ENCODE measurements at places on chromosomes 12 and 14.

DNA sequence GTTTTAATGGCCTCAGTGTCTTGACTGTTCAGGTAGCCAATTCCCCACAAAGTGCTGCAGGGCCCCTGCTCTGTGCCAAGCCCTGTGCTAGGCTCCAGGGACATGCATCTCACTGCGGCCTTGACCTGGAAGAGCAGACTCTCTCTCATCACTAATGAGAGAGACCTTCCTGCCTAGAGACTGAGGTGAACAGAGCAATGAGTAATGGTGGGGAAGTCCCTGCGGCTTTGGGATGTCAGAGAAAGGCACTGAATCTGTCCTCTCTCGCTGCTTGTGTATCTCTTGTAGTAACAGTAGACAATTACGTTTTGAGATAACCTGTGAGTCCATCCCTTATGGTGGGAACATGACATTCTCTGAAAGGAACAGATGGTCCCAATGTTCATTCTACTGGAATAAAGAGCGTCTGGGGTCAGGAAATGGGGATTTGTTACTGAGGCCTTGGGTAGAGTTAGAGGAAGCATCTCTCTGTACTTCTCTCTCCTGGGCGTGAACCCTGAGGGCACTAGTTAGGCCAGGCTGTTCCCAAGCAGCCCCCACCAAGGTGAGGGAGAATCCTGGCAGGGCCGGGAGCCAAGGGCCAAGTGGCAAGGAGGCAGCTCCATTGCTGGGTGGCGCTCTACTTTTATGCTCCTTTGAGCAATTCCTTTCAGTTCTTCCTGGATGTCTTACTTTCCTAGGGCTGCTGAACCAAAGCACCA lies 13.5 kb downstream of the NFATC4 start:
- no peak for DNase-seq

DNA sequence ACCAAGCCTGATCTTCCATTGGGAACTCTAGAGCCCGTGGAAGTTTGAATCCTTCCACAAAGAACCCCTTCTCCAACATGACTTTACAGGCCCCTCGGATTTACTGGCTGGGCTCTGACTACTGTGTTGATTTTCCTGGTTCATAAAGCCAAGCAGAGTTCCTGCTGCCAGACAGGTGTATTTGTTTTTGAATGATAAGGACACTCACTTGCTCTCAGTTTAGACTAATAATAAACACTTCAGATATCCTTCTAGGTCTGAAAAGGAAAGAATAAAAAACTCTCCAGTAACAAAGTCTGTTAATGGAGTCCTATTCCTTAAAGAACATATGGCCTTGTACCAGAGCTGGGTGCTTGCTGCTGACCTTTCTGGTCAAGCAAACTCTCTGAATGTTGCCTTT lies 31.0 kb downstream of the SIX1 start:
- no peak for DNase-seq

DNA sequence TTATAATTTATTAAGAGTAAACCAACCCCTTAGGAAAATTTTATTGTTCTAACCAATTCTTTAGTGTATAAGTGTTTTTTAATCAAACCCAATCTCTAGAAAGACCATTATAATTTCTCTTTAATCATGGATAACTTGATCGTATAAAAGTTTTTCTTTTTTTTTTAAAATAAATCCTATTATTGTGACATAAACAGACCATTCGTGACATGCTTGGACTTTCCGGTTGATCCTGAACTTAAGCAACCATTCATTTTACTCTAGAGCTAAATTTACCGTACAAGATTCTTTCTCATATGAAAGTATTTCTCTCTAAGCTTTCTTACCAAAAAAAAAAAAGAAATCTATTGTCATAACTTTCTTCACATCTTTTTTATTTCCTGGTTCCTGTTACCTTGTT lies 32.6 kb upstream of the SLC38A4 start:
- peak; percentile 6 for DNase-seq

DNA sequence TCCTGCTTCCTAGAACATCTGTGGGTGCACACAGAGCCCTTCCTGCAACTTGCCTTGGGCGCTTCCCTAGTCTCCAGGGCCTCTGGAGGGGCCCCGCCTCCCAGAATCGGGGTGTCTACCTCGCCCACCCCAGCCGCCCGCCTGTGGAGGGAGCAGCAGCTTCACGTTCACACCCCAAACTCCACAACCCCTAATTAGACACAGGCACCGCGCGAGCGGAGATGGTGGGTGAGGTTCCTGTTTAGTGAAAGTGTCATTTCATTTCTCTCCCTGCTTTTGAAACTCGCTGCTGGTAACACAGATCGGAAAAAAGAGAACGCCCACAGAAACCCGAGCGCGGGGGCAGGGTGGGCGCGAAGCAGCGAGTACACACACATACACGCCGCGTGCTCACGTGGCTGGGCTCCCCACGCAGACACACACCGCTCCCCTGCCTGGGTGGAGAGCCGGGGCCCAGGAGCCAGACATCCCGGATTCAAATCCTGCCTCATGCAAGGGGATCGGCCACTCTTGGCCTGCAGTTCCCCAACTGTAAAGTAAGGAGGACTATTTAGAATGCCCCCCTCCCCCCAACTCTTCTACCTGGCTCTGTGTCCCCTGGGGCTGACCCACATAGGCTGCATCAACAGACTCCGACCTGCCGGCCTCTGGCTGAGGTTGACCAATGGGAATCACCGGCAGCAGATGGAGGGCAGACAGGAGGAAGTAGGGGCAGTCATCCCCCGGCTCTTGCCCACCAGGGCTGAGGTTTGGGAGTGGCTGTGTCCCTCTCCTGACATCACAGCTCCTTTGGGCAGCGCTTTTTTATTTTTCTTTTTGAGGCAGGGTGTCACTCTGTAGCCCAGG lies 79.2 kb upstream of the NCOR2 start:
- no peak for DNase-seq

DNA sequence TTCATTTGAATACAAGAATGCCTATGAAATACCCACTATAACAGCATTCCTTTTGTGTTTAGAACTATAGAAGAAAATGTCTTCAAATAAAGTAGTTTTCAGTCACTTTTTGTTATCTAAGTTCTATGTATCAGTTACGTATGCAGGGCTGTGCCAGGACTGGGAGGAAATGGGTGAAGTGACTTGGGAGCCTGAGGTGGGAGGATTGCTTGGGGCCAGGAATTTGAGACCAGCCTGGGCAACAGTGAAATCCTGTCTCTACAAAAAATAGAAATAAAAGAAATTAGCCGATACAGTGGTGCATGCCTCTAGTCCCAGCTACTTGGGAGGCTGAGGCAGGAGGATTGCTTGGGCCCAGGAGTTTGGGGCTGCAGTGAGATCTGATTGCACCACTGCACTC lies 22.9 kb upstream of the MANSC4 start:
- no peak for DNase-seq

DNA sequence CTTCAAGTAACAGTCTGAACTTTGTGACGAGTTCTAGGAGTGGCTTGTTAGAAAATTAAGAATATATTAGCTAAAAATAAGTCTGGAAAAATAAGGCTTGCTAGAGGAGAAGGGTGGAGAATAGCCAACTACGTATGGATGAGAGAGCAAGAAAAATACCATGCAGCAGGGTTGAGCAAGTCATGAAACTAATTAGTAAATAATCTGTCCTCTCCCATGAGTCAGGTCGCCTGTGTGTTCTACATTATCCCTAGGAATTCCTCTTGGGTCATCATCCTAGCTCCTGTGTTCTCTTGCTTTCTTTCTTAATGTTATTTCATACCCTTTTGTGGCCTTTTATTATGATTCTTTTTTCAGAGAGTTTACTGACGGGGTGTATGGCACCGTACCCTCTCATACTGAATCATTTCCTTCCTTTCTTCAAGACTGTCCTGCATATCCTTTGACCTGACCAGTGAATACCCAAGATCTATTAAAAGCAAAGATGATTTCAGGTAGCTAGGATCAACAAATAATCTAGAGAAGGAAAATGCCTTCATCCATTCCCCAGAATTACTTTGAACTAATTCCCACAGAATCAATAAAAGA lies 177.2 kb upstream of the NPAS3 start:
- DNase-seq = no peak

DNA sequence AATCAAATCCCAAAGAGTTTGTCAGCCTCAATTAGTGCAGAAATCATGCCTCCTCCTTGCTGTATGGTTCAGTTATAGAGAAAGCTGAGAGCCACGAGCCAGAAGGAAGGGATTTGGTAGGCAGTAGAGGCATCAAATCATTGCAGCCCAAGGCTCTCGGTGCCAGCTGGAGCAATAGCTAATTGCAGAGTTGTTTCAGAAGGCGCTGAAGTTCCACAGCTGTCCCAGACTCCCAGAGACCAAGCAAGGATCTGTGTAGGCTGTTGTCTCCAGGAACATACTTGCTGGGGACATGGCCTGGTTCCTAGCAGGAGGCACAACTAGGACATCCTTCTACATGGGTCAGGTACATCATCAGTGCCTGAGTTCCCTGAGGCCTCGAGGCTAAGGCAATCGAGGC lies 80.4 kb upstream of the WSCD2 start:
- DNase-seq = no peak

GRCh38 chr12:66043035-66043434 lies 87.5 kb downstream of the LLPH start:
- no peak for DNase-seq

GRCh38 chr12:103197725-103198388 lies 240.4 kb downstream of the ASCL1 start:
- no peak for DNase-seq

DNA sequence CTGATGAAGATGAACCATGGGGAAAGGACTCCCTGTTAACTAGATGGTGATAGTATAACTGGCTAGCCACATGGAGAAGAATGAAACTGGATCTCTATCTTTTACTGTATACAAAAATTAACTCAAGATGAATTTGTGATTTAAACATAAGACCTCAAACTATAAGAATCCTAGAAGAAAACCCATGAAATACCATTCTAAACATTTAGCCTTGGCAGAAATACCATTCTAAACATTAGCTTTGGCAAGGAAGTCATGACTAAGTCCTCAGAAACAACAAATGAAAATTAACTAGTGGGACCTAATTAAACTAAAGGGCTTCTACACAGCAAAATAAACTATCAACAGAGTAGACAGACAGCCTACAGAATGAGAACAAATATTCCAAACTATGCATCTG lies 28.4 kb upstream of the NOVA1 start:
- DNase-seq = no peak

- DNase-seq = peak; percentile 51
Observed at GRCh38 chr14:89027097-89027740, 202.8 kb downstream of the TTC8 start.

GRCh38 chr12:62785941-62786559 lies 148.9 kb downstream of the PPM1H start:
- no peak for DNase-seq

GRCh38 chr14:65824285-65824977 lies 411.9 kb downstream of the FUT8 start:
- peak; percentile 84 for DNase-seq

DNA sequence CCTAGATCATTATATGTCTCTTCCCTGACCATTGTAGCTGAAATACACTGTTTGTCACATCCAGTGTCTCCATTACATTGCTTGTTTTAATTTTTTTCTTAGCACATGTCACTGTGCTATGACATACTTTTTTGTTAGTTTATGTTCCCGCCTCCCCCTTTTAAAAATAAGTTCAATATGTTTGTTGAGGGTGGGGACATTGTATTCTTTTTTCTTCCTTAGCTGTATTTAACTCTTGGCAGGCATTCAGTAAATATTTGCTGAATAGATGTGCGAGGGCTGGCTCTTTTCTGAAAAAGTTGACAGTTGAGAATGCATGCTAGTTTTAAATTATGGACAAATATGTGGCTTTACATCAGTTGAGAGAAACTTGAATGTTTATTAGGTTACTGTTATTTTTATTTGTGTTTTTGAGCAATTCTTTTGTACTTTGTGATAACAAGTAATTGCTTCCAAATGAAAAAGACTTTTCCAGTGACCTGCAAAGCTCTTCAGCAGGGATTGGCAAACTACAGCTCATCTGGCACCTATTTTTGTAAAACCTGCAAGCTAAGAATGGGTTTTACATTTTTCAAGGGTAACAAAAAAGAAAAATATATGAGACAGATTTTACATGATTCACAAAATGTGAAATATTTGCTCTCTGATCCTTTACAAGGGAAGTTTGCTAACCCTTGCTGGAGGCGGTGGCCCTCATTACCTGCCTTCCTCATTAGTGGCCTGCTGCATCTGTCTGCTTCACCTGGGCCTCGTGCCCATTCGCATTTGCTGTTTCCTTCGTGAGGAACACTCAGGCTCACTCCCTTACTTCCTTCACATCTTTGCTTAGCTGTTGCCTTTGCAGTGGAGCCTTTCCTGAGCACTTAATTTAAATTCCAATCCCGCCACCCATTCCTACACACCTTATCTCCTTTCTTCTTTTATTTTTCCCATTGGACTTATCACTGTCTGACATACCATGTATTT lies 229.4 kb downstream of the ERC1 start:
- DNase-seq = no peak

- DNase-seq = peak; percentile 73
Observed at GRCh38 chr14:102516531-102517391, 7.2 kb upstream of the ANKRD9 start.

GRCh38 chr12:127980585-127980984 lies 286.4 kb upstream of the TMEM132C start:
- no peak for DNase-seq

DNA sequence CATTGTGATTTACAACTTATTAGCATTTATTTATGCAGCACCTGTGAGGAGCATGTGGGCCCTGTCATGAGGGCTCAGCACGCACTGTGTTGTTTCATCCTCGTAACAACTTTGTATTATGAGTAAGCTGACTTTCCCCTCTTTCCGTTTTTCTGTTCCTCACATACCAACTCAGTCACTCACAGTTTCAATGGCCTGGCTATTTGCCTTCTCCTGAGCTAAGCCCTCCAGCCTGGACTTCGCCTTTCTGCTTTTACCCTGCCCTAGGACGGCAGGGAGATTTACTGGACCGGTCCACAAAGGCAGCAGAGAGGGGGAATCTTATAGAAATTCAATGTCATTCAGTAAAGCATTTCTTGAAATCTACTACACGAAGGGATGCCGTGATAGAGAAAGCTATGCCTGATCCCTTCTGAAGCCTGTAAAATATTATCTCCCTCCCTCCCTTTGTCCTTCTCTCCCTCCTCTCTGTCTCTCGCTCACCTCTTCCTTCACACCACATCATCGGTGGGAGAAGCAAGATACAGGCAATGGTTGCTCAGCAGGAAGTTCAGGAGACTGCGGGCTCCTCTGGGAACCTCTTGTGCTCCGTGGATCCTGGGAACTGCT lies 219.2 kb upstream of the TBX3 start:
- DNase-seq = no peak

GRCh38 chr14:23696701-23697239 lies 60.6 kb downstream of the DHRS2 start:
- DNase-seq = no peak

- DNase-seq = no peak
Observed at GRCh38 chr14:99203080-99203479, 68.9 kb downstream of the BCL11B start.
